ENCODE measurements at places on chromosomes 11 and 22.
A peak's percentile ranks its signal among the peaks of the same experiment; 100 is the strongest.

GRCh38 chr11:123047947-123048293, 14.0 kb downstream of the HSPA8 start:
- DNase-seq, result no peak

- DNase-seq, result no peak
Observed at GRCh38 chr22:43110927-43111623, 525 bp downstream of the BIK start.

GRCh38 chr22:20550851-20551744, 43.7 kb downstream of the MED15 start:
- peak; percentile 90 for DNase-seq

GRCh38 chr11:106770489-106771085, 247.7 kb downstream of the GUCY1A2 start:
- DNase-seq, result no peak

DNA sequence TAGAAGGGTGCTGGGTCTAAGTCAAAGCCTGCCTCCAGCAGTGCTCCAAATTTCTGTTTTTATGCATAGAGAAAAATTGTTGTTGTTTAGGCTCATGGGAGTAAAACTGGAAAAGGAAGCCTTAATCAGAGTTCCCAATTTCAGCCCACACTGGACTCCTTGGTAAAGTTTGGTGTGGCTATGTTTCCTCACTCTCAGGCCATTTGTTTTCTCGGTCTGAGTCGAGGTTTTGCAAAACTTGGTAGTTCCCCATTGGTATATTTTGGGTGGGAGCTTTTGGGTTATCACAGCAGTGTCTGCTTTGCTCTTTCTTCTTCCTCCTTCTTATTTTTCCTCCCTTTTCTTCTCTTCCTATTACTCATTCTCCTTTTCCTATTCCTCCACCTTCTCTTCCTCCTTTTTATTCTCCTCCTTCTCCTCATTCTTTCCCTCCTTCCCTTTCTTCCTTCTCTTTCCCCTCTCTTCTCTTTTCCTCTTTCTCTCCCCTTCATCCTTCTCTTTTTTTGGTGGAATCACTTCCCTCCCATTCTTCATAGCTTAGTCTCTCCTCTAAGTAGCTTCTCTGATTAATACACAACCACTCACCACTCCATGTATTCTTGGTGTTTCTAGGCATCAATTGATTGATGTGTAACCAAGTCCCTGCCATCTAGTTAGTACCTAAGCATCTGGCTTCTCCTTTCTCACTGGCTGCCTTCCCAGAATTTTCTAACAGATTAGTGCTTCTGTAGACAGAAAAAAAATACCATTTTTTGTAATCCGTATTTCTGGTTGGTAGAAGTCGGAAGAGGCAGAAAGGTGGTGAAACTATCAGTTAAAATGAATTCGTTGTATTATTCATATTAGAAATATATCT, 10.1 kb downstream of the SLC5A1 start:
- no peak for DNase-seq

DNA sequence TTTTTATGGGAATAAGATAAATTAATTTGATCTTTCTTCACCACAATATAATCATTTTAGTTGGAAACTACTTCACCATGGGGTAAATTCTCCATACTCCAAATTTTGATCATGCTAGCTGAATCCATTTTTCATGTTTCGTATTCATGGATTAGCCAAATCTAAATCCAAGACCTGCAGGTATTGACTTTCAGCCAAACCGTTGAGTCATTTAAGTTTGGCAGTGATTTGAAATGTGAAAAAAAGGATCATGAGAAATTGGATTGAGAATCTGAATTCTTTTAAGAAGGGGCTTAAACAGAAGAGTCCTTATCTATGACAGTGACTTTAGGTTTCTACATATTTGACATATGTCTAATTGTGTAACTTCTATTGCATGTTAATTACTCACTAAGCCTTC, 5.3 kb downstream of the GAS2 start:
- no peak for DNase-seq

DNA sequence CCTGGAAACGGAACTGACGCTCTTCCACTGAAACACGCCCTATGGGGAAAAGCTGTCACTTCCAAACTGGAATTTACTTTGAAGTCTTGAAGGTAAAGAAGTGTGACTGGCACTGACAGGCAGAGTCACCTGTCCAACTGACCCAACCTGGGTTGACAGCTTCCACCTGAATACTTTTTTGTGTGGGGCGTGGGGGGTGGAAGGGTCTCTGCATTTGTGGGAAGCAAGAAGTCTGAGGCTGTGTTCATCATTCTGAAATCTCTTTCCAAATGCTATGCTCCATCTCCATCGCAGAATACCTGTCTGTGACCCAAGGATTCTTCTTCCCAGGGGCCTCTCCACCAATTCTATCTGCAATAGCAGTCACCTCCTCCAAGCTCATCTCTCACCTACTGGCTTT, 7.8 kb downstream of the IFT27 start:
- no peak for DNase-seq

GRCh38 chr22:41361716-41362310, 19.9 kb upstream of the TEF start:
- DNase-seq, result peak; percentile 41

DNA sequence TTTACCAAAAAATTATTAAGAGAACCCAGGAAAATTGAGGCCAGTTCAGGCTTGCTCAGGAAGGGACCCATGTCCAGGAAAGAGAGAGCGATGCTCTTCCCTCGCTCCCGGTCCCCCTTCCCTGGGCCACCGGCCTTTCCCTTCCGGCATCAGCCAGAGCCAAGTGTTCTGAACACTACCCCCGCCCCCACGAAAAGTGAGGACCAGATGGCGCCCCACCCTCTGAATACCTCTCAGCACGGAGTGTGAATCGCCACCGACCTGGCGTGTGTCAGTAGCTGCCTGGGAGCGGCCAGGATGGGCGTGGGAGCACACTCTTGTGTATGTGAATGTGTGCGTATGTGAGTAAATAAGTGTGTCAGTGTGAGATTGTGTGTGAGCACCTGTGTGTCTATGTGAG, 20.2 kb downstream of the RPS6KA4 start:
- DNase-seq, result no peak

GRCh38 chr11:130789056-130789640, 127.1 kb downstream of the SNX19 start:
- no peak for DNase-seq

- peak; percentile 64 for DNase-seq
Observed at GRCh38 chr11:102343809-102344208, 3.2 kb upstream of the BIRC2 start.

GRCh38 chr22:38753948-38754750, 1.6 kb downstream of the SUN2 start:
- peak; percentile 90 for DNase-seq

DNA sequence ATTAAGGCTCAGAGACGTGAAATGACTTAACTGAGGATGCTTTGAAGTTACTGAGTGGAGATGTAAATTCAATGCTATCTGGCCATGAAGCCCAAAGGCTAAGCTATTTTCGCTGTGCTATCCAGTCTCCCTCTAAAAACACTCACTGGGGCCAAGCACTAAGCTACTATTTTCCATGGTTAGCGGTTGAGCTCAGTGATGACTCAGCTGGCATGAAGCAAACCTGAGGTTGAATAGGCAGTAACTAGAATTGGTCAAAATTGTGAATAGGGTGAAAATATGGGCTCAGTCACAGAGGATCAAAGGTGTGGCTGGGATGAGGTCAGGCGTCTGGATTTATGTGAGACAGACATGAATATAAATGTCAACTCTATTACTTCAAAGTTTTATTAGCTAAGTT, 564.2 kb upstream of the KIRREL3 start:
- DNase-seq, result no peak

GRCh38 chr22:38088629-38089473, 4.9 kb upstream of the SLC16A8 start:
- DNase-seq, result peak; percentile 28

DNA sequence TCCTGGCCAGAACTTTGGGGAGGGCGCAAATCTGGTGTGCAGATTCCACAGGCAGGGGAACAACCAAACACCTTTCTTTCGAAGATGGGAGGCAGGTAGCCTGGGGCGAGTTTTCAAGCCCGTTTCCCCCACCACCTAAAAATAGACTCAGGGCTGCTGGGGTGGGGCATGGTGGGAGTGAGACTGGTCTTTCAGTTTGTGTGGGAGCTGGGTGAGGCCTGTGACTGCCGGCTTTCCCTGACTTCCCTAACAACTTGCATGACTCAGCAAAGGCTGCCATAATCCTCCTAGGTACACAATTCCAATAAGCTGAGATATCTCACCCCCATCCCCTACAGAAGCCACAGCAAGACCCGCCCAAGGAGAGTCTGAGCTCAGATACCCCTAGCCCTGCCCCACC, 4.3 kb upstream of the OR5B12 start:
- no peak for DNase-seq

GRCh38 chr11:124807201-124807600, 7.0 kb upstream of the MSANTD2 start:
- no peak for DNase-seq

- peak; percentile 62 for DNase-seq
Observed at GRCh38 chr11:47552056-47552565, 821 bp downstream of the CELF1 start.

DNA sequence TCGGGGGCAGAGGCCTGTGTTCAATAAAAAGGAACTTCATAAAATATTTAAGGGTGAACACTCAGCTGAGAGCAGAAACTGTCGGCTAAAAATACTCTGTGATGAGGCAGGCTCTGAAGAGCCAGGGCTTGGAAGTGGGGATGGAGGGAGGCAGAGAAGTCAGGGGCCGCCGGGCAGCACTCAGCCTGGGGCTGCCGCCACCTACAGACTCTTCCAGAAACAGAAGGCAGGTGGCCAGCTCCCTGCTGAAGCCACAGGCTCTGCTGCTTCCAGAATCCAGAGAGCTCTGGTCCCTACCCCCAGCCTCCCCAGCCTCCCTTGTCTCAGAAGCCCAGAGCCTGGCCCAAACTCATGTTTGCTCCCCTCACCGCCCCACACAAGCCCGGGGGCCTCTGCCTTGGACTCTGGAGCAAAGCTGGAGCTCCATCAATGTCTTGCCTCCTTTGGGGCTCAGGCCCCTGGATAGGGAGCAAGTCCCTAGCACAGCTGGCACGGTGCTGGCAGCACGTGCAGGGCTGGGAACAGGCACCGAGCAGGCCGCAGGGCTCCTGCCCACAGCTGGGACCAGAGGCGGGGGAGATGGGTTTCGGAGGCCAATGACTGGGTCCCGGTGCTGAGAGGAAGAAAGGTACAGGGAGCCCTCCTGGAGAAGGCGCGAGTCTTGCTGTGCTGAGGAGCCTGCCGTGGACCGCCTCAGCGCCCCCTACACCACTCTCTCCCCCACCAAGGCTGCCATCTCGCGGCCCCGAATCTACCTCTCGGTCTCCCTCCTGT, 8.2 kb downstream of the LRFN4 start:
- no peak for DNase-seq

GRCh38 chr11:18368221-18368620, 26.1 kb upstream of the LDHA start:
- DNase-seq, result peak; percentile 73

GRCh38 chr11:21295508-21295907, 626.1 kb downstream of the NELL1 start:
- no peak for DNase-seq

DNA sequence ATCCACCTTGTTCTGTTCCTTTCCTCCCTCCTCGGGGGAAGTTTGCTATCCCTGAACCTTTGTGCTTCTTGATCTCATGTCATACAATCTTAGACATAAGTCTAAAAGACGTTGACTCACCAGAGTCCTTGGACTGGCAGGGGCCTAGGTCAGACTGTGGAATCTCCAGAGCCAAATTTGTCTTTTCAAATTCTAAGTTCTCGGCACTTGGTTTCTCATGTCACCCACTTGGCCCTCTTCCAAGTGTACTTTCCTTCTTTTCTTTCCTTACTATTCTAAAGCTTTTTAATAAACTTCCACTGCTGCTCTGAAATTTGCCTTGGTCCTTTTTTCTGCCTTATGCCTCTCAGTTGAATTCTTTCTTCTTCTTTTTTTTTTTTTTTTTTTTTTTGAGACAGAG, 30.1 kb upstream of the SMPD1 start:
- no peak for DNase-seq

DNA sequence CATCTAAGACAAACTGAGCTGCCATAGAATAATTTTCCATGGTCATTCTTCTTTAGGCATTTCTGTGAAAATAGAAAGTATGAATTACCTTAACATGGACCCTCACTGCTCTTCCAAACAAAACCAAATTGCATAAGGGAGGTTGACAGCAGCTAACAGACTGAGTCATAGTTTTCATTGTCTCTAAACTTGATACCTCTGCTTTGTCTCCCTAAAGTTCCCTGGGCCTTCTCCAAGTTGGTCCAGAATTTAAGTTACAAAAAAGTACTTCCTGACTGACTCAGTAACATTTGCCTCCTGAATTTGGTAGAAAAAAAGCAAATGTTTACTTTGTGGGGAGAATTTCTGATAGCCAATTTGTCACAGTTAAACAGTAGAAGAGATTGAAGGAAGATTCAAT, 3.0 kb downstream of the OR8D1 start:
- no peak for DNase-seq

Measured in EH (cell line).